ENCODE measurements at places on chromosomes 6 and 20.

DNA sequence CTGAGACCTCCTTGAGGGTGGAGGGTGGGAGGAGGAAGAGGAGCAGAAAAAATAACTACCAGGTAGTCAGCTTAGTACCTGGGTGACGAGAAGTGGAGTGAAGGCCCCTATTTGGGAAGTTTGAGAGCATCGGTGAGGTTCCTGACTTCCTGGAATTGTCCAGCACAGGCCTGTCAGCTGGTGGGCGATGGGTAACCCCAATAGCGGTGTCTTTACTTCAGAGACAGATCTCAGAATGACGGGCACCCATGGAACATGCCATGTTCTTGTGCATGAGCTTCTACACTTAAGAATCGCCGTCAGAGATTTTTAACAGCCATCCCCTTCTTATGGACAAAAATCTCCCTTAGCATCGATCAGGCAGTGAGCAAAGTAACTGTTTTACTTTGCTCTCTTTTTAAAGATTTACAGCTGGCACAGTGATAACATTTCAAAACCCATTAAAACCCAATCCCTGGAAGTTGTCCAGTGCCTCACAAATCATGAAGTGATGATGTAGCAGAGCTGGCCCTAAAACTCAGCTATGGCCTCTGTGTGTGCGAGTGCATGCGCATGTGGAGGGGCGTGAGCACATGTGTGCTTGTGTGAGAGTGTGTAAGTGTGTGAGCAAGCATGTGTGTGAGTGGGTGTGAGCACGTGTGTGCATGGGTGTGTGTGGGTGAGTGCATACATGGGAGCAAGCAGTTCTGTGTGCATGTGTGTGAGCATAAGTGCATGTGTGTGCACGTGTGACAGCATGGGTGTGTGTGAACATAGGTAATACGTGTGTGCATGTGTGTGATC, 85.2 kb downstream of the DLL1 start:
- no peak for DNase-seq

GRCh38 chr6:88704980-88705379, 258.4 kb downstream of the RNGTT start:
- no peak for DNase-seq

DNA sequence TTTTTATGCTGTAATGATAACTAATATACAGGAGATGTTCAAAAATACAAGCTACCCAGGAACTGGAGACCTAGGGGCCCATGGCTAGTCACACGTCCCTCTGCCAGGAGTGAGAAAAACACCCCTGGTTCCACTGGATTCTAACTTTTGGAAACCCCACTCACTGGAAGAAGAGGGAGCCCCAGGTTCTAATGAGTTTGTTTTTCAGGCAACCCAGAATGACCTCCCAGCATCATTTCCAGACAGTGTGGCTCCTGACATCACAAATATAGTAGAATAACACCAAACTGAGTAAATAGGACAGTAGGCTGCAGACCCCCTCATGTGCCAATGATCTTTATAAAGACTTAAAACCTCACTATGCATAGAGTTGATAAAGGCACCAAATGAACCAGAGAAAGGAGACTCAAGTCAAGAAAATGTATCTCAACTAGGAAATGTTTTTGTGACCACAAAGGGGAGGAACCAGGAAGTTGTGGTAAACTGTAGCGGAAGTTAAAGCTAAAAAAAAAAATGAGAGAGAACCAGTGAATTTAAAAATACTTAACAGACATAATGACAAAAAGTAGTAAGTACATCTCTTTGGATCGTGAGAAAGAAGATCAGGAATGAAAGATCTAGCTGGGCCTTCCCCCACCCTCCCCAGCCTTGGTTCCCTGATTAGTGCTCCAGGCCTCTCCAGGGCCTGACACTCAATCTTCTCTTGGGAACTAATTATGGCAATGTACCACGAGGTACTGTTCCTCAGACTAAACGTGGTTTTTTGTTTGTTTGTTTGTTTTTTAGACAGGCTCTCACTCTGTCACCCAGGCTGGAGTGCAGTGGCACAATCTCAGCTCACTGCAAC, 19.8 kb downstream of the HLA-E start:
- DNase-seq = no peak

DNA sequence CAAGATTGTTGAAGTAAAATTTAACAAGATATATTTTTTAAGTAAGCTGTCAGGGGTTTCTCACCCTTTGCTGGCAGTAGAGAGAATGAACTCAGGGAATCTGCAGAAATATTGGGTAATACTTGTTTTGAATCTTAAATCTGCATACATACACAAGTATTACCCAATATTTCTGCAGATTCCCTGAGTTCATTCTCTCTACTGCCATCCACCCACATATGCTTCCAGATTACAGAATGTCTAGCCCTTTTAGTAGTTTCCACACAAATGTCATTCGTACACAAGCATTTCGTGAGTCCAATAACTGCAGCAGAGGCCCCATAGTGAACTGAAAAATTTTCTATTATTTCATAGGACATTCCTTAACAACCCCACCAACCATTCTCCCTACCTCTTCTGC, 69.6 kb upstream of the TNFRSF21 start:
- no peak for DNase-seq

GRCh38 chr20:24086121-24086520, 97.5 kb upstream of the GGTLC1 start:
- DNase-seq = no peak

- DNase-seq = no peak
Measured at GRCh38 chr20:47730744-47731143, 54.5 kb downstream of the SULF2 start.

DNA sequence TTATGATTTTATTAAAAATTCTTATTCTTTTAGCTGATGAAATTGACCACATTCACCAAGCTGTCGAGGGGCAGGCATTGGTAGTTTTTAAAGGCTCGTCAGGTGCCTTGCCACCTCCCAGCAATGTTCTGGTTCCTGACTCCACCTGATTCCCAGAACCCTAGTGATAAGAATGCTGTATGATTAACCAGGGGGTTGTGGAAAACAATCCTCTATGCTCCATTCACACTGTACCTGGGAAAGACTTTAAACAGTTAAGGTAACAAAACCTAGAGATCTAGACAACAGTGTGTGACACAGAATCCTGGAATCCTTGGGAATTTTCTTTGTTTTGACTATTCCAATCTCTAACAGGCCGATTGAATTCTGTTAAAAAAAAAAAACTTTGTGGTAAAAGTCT, 165.7 kb upstream of the OLIG3 start:
- no peak for DNase-seq

DNA sequence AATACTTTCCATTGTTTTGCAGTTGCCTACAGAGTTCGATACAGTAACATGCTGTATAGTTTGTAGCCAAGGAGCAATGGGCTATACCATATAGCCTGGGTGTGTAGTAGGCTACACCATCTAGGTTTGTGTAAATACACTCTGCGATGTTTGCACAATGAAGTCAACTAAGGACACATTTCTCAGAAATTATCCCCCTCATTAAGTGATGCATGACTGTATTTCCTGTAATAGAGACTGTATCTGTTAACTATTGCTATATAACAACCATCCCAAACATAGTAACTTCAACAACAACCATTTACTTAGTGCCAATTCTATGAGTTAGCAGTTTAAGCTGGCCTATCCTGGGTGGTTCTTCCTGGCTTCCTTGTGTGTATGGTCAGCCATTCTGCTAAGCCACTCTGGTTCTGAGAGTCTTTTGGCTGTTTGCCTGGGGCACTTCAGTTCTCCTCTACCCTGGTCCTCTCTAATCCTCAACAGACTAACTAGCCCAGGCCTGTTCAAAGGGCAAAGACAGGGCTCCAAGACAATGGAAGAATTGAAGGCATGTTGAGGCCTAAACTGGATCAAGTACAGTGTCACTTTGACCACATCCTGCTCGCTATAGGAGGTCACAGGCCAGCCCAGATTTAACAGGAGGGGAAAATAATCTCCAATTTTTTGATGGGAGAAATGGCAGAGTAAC, 124.0 kb downstream of the PLCB1 start:
- no peak for DNase-seq

GRCh38 chr6:14601490-14601889, 483.9 kb downstream of the CD83 start:
- DNase-seq = no peak

DNA sequence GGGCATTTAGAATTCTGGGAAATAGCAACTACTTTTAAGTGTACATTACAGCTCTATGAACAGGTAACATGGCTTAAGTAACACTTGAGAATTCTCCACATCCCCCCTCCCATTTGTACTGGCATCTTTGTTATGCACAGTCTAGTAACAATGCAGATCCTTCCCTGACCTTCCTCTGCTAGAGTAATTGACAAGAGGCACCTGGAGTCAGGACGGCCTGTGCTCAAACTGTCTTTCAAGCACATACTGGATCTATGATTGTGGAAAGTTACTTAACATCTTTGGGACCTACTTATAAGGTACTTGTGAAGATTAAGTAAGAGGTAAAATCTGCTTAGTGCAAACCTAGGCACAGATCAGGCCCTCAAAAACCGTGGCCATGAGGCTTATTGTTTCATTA, 21.9 kb upstream of the GSTA3 start:
- DNase-seq = no peak

GRCh38 chr6:151482290-151482689, 11.5 kb upstream of the CCDC170 start:
- no peak for DNase-seq

GRCh38 chr6:20704325-20705025, 170.2 kb downstream of the CDKAL1 start:
- DNase-seq = no peak

DNA sequence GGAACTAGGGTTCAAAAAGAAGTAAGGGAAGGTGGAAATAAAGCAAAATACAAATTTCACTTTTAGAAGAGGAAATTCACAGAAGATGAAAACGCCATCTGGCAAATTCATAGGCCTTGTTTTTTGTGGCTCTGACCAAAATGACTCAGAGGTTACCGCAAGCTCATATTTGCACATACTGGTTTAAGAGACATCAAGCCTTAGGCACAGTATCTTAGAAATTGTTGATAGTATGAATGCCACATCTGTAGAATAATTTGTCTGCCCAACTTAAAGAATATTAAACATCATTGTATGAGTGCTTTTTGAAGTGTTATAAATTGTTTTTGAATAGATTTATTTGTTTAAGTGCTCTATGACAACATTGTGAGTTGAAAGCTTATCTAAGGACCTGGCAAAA, 10.6 kb downstream of the TAAR1 start:
- DNase-seq = no peak

GRCh38 chr6:24524805-24525204, 30.0 kb downstream of the ALDH5A1 start:
- no peak for DNase-seq

GRCh38 chr6:28217890-28218289, 7.2 kb upstream of the ZSCAN9 start:
- no peak for DNase-seq

DNA sequence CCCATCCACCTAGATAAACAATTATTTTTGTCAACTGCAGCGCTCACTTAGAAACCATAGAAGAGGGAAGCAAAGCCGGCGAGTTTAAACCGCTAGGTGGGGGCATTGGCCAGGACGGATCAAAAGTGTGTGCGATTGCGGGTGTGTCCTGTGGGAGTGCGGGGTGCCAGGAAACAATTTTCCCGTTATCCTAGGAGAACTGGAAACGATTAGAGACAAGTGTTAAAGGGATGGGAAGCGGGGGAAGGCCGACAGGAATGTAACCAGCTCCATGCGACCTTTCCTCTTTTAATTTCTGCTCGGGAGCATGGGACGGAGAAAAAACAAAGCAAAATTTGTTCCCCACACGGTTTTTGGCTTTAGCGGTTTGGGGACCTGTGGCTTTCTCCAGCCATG, 2.8 kb upstream of the HTR1B start:
- DNase-seq = peak; percentile 60

GRCh38 chr20:51469046-51469445, 73.5 kb downstream of the NFATC2 start:
- no peak for DNase-seq

DNA sequence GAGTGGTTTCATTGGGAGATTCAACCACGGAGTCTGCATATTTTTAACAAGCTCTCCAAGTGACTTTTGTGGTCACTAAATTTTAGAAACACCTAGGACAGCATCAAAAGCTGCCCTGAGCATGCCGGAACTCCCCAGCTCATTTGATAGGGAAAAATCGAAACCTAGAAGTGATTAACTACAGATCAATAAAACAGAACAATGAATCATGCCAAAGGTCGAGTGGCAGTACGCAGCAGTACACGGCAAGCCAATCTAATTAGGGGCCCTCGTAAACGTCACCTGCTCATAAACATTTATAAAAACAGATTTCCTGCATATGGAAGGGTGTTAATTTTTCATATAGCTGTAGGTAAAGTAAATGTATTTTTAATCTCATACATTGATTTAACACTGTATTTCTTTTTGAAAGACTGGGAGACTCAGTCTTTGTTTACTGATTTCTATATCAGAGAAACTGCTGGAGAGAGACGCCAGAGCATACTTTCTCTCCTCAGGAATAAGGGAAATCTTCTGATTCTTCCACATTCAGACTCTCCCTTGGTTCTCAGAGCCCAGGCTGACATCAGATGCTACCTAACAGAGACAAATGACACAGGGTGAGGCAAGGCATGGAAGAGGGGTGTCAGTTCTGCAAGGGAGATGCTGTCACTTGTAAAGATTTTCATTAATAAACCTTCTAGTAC, 232.5 kb downstream of the PTPRT start:
- DNase-seq = no peak

GRCh38 chr20:25308671-25309394, 60.9 kb downstream of the PYGB start:
- no peak for DNase-seq

- DNase-seq = no peak
Measured at GRCh38 chr6:148720897-148721296, 25.9 kb upstream of the UST start.

DNA sequence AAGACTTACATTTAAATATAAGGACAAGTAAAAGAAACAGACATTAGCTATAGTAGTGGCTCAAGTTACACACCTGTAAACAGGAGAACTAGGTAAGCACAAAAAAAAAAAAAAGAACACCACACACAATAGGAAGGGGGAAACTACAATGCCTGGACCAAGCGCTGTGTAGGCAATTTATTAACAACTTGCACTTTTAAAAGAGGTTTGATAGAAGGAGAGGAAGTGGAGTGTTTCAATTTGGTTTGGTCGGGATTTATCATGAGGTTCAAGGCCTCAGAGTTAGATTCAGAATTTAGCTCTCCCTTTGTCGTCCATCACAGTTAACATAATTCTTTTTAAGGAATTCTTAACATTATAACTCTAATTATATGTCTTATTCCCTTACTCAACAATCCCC, 1.1 kb upstream of the USP49 start:
- no peak for DNase-seq

GRCh38 chr6:150751296-150751695, 114.2 kb upstream of the MTHFD1L start:
- no peak for DNase-seq

GRCh38 chr6:14468647-14469321, 351.2 kb downstream of the CD83 start:
- no peak for DNase-seq

GRCh38 chr6:72699159-72699558, 77.3 kb downstream of the KCNQ5 start:
- DNase-seq = no peak

GRCh38 chr6:75219263-75219662, 13.4 kb upstream of the COL12A1 start:
- no peak for DNase-seq

GRCh38 chr20:2706688-2707352, 14.2 kb downstream of the EBF4 start:
- DNase-seq = no peak

- DNase-seq = no peak
Measured at GRCh38 chr6:395432-396125, 4.0 kb downstream of the IRF4 start.

GRCh38 chr6:155472886-155473285, 17.2 kb upstream of the NOX3 start:
- no peak for DNase-seq
